ENCODE measurements at places on chromosomes 1 and 21. TPM values are rescaled to one million over a fixed set of nuclear protein-coding genes. Genes with fewer than 3 reads are reported as not detected.

- no peak for DNase-seq
Observed at GRCh38 chr21:36697851-36698384, 997 bp upstream of the SIM2 start.

Gene GRHL3
- total RNA-seq = 3.5 TPM

DNA sequence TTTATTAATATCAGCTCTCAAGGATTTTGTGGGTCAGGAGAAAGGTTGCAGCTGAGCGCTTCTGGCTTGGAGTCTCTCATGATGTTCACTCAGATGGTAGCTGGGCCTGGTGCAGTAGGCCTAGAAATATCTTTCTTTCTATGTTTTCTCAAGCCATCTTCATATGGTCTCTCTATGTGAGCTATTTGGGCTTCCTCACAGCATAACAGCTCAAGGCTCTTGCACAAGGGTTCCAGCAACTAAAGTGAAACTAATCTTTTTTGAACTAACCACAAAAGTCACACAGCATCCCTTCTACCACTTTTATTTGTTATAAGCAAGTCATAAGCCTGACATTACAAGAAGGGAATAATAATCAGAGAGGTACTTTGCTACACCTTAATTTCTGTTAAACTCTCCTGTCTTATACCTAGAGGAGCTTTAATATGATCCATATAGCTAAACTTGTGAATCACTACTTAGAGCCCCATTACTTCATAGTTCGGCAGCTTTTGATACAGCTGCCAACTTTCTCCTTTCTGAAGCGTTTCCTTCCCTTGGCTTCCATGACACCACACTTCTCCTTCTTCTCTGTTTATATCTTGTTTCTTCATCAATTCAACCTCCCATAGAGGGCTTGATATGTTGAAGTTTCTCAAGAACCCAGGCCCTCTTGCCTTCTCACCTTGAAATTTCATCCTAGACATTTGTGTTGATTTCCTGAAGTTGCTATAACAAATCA lies 720.2 kb downstream of the LTN1 start:
- DNase-seq = no peak

- no peak for DNase-seq
Observed at GRCh38 chr1:30906631-30907441, 1.7 kb downstream of the SDC3 start.

DNA sequence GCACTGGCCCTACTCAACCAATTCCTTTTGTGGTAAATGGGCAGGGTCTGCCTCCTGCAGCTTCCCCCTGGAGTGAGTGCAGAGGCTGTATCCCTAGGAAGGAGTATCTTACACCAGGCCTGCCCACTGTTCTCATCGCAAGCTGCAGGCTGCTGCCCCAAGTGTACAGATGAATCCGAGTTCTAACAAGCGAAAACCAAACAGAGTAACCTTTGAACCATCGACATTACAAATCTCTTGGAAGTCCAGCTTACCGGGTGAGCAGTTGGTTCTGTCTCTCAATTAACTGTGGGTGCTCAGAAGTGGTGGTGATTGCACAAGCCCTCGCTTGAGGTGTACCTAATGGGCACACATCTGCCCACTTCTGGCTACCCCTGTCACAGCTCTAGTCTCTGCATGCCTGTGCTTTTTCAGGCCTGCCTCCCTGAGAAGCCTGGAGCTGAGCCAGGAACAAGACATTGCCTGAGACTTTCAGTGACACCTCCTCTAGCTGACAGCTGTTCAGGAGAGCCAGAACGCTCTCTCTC lies 22.7 kb downstream of the INAVA start:
- DNase-seq = peak; percentile 32

DNA sequence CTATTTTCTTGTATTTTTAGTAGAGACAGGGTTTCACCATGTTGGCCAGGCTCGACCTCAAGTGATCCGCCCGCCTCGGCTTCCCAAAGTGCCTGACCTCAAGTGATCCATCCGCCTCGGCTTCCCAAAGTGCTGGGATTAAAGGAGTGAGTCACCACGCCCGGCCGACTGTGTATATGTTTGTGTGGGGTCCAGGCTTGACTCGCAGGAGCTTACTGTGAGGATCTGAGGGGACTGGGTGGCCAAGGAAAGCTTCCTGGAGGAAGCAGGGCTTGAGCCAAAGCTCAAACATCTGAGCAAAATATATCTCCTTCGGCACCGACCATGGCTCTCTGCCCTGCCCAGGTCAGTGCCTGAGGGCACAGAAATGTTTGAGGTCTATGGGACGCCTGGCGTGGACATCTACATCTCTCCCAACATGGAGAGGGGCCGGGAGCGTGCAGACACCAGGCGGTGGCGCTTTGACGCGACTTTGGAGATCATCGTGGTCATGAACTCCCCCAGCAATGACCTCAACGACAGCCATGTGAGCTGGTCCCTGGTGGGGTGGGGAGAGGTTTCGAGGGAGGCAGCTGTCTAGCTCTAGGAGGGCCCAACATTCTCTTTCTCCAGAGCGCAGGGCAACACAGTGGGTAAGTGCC lies 10.5 kb downstream of the PADI3 start:
- no peak for DNase-seq

DNA sequence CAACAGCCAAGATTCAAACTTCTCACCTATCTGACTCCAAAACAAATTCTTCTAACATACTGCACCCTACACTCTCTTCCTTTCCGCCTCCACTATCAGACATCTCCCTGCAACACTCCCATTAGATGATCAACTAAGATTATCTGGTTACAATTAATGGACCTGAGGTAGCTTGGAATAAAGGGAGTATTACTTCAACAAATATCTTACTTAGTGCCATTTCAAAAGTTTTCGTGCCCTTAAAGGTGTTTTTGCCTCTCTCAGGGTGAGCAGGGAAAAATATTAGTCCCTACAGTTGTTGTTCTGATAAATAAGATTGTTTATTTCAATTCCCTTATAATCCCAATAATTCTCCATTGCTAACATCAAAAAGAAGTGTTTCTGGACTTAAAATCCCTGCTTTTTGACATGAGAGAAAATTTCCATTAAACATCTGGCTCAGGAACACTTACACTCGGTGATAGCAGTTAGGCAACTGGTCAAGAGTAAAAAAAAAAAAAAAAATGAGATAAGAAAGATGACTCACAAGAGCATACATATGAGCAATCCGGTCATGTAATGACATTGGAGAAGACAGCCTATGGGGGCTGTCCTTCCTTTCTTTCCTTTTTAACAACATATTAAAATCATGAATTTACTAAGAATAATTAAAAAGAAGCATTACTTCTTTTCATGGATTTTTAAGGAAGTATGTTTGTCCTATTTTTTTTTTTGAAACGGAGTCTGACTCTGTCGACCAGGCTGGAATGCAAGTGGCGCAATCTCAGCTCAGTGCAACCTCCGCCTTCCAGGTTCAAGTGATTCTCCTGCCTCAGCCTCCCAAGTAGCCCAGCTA lies 7.6 kb downstream of the RSBN1 start:
- DNase-seq = peak; percentile 65

DNA sequence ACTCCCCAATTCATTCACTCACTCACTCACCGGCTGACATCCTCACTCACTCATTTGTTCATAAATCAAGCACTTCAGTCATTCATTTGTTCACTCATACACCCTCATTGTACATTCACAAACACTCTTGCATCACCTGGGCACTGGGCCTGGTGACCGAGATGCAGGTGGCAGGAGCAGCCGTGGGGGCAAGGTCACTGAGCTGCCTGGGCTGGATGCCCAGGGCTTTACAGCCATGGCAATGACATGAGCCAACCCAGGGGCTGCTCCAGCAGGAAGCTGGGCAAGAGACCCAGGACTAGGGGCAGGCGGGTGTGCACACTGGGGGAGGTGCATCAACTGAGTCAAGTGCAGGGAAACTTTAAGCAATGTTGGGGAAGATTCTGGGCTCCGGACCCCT lies 113.6 kb upstream of the IGSF21 start:
- DNase-seq = no peak

Gene SPRR1B
- not detected for total RNA-seq

DNA sequence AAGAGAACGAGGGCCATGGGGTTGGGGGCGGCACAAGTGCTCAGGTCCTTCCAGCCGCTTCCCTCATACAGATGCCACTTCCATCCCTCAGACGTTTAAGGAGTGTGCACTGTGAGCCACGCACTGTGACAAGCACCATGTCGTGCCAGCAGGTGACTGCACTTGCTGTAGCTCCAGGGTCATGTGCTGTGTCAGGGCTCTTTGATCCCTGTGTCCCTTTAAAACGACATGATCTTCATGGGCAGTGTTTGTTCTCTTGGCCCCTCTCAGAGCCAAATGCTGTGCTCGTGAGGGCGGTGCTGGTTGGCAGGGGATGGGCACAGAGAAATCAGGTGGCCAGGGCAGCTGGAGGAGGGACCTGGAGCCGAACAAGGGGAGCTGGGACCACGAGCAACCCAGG lies 19.9 kb downstream of the IL10RB start:
- no peak for DNase-seq

DNA sequence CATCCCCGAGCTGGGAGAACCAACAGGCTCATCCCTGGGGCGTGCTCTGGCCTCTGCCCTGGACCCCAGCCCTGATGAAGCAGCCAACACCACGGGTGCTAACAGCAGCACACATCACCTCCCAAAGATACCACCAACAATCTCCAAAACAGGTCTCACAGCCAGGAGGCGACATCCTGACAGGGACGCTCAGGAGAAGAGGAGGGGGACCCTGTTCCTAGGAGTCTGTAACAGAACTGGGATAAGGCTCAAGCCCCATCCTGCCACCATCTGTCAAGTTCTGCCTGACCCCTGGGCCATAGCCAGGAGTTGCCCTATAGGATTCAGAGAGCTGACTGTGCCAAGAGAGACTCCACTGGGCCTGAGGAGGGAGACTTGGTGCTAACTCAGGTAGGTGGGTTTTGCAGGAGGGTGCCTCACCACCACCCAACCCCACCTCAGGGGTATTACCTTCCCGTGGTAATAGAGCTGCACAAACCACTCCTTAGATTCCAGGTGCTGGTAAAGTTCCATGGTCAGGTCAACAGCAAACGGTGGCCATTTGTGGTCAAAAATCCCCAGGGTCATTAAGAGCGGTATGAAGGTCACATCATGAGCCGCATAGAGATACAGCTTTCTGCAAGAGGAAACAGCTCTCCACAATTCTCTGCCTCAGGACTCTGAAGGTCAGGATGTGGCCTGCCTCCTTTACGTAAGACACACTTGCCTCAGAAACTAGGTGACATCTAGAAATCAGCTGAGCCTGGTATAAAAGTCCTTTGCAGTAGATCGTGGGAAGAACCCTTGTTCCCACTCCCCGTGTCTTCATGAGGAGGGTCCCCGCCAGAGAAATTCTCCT lies 22.3 kb downstream of the ACP6 start:
- DNase-seq = no peak

DNA sequence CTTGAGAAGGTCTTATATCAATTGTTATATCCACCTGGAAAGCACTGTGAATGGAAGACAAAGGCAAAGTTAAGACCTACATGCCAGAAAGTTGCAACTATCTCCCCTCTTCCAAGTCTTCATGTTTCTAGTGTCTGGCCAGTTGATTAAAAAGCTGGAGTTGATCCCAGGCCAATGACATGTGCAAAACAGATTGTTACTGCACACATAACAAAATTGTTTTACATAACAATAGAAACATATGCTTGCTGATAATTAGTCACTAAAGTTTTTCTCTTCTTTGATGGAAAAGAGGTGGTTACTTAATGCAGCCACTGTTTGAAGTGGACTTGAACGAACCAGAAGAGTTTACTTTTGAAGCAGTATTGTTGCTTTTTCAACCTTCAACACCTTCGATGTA lies 158.2 kb downstream of the TGFBR3 start:
- DNase-seq = no peak

DNA sequence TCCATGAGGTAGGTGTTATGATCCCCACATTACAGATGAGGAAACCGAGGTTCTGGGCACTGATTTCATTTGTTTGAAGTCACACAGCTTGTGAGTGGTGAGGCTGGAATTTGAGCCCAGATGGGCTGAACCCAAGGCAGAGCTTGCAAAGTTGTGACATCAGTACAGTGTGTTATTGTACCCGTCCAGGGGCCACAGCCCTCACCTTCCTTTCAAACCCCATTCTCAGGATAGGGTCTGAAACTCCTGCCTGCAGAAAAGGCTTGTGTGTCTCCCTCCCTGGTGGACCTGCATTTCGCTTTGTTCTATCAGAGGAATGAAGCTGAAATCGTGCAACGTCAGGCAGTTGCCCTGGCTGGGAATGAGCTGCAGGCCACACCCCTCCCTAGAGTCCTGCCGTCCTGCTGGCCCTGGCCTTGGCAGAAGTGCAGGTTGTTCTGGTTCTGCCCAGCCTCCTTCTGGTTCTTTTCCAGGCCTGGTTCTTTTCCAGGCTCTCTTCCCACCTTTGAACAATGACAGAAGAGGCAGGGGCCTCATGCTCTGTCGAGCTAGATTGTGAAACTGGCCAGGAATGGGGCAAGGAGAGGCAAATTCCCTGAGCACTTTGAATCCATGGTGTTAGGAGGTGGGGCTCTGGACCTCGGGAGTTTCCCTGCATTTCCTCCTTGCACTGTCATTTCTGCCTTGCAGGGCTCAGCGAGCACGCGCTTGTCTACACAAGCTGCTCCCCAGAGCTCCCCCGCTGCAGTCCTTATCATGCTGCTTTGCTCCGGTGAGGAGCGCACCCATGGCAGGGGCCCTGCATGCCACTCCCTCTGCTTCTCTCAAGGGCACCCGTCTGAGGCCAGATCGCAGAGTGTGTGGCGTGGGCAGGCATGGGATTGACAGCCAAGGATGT lies 8.2 kb upstream of the MYOM3 start:
- peak; percentile 10 for DNase-seq

DNA sequence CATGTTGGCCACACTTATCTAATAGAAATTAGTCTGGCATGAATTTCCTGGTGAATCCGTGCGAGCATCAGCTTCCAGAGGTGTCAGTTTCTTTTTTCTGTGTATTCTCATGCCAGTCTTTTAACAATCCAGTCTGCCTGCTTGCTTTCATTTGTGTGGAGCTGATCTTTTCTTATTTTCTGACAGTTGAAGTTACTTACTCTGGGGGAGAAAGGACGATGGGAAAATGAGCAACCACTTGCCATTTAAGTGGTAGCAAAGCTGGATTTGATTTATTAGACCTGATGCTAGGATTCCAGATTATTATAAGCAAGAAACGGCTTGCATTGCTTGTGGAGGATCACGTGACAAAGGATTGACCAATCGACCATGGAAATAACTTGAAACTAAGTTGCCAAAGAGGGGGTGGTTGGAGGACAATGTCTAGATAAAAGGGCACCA lies 24.3 kb upstream of the APP start:
- DNase-seq = no peak

Gene LCE1E
- total RNA-seq = not detected

- DNase-seq = no peak
Observed at GRCh38 chr1:175207971-175208370, 15.4 kb upstream of the KIAA0040 start.

Gene TRIM17
- not detected for total RNA-seq

GRCh38 chr1:67382292-67382691 lies 47.9 kb downstream of the SERBP1 start:
- DNase-seq = no peak
